ENCODE measurements at places on chromosomes 4 and X.

GRCh38 chr4:7843831-7844593 lies 95.6 kb downstream of the AFAP1 start:
- peak; percentile 49 for DNase-seq

- no peak for DNase-seq
Observed at GRCh38 chrX:120282697-120283096, 28.6 kb downstream of the TMEM255A start.

DNA sequence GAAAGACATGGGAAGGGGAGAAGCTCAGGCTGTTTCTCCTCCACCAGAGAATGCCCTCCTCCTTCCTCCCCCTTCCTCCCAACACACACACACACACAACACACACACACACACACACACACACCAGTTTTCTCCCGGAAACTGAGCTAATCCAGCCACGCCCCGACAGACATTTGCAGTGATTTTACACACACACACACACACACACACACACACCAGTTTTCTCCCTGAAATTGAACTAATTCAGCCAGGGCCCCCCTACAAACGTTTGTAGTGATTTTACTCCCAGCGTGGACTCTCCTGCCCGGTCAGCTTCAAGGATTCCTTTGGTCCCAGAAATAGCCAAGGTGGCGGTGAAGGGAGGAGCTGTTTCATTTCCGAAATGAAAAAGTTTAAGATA lies 32.9 kb upstream of the STX18 start:
- DNase-seq, result no peak

DNA sequence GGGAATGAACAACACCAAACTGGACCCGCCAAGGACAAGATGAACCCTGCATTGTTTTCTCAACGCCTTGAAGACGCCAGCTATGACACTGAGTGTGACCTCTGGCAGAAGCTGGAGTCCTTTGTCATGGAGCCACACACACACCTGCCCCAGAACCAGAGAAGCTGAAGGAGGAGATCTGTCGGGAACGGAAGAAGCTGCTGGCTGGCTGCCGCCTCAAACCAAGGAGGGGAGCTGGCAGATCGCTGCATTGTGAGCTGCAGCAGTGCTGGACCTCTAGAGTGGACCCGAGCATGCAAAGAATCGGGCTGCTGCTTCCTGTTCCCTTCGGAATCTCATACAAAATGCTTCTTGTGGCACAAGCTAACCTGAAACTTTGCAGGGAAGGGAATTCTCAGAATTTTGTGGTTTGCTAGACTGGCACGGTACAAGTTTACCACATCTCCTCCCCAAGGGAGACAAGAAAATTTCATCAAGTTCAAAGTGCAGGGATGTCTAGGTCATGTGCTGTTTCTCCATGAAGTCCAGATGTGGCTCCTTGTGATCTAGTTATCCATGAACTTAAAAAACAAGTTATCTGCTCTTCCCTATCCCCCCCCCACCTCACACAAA lies 23.4 kb upstream of the GLRB start:
- peak; percentile 5 for DNase-seq

GRCh38 chrX:133306316-133306715 lies 88.2 kb upstream of the TFDP3 start:
- no peak for DNase-seq

DNA sequence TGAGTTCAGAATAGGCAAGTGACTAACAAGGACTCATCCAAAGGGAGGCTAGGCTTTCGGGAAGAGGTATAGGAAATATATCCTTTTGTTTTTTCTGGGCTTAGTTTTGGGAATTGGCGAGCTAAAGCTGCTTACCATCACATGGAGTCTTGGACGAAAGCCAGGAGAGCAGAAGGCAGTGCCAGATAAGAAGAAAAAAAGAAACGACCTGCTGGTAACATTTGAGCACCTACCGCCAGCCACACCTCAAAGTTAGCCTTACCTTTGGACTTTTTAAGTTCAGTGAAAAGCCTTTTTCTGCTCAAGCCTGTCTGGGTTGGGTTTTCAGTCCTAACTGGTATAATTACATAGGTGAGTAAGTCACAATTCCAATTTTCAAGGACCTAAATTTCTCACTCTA lies 85.1 kb upstream of the LCORL start:
- DNase-seq, result no peak

DNA sequence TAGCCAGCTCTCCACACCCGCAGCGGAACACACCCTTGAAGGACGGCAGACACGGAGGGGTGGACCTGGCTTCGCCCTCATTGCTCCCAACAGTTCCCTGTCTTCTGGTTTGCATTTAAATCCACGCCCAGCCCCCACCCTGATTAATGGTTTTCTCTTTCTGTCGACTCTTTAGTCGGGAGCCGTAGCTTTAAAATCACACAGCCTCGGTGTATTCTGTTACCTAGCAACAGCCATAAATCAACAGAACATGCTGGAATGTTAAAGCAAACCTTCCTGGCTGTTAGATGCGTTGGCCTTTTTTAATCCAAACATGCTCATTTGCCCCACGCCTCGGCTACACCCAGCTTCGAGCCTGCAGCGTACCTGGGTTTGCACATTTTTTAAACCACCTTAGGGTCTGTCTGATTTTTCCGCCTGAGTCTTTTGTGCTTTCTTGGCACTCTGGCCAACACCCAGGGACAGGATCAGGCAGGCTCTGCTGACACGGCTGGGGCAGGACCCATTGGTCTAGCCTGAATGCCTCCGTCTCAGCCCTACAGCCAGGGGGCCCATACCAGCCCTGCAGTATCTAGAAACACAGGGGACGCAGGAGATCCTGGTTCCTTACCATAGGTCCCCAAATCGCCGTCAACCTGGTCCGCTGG lies 21.4 kb upstream of the PPP2R2C start:
- DNase-seq, result no peak

- no peak for DNase-seq
Observed at GRCh38 chr4:155789982-155790381, 31.2 kb downstream of the GUCY1B1 start.

GRCh38 chrX:130498653-130499274 lies 97.0 kb downstream of the RBMX2 start:
- no peak for DNase-seq

GRCh38 chr4:84470204-84470785 lies 28.8 kb downstream of the NKX6-1 start:
- no peak for DNase-seq

- no peak for DNase-seq
Observed at GRCh38 chr4:1349359-1350168, 2.6 kb downstream of the UVSSA start.

DNA sequence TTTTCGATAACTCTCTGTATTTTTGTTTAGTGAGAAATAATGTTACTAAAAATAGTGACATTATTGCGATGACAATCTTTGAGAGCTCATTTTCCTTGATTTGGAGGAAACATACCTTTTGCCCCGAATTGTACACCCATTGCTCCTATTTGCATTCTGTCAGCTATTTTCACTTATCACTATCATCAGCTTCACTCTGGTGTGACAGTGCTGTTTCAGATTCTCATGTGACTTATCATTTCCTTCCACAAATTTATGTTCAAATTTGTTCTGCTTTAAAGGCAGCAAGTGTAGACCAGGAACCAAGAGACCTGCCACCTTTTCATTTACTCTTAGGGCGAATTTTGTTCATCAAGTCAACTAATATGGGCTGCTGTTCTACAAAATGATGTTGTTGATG lies 179.4 kb downstream of the RBM46 start:
- DNase-seq, result no peak
